ENCODE measurements at places on chromosomes 6 and 20.

GRCh38 chr20:48329676-48330664 lies 497.8 kb downstream of the PREX1 start:
- DNase-seq = no peak

- DNase-seq = no peak
Measured at GRCh38 chr6:10531942-10532341, 10.8 kb downstream of the GCNT2 start.

GRCh38 chr6:44021589-44022295 lies 105.5 kb downstream of the MRPL14 start:
- DNase-seq = no peak

GRCh38 chr20:53028337-53029007 lies 56.3 kb downstream of the TSHZ2 start:
- peak; percentile 24 for DNase-seq

GRCh38 chr6:155064303-155064702 lies 69.2 kb downstream of the TIAM2 start:
- no peak for DNase-seq

DNA sequence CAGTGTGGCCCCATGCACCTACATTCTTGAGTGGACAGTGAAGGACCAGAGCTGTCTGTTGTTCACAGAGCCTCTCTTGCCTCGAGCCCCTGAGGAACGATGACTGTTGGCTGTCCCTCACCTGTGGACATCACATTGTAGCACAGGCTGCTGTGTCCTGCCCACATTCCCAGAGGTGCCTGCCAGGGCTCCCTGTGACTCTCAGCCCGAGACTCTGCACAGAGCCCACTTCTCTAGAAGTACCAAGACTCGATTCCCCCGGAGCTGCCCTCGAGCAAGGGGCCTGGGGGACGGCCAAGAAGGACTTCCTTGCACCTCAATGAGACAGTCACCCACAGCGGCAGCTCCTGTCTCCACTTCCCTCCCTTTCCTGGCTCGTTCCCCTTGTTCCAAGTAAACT lies 28.6 kb upstream of the DLGAP4 start:
- no peak for DNase-seq

GRCh38 chr20:3239026-3239866 lies at the start of gene SLC4A11:
Gene SLC4A11, minus strand, starts transcription at chr20:3239190. Its CDS starts 53 bp downstream, at chr20:3239137.
- DNase-seq = peak; percentile 20

- DNase-seq = no peak
Measured at GRCh38 chr6:166173281-166173951, 5.8 kb upstream of the TBXT start.

DNA sequence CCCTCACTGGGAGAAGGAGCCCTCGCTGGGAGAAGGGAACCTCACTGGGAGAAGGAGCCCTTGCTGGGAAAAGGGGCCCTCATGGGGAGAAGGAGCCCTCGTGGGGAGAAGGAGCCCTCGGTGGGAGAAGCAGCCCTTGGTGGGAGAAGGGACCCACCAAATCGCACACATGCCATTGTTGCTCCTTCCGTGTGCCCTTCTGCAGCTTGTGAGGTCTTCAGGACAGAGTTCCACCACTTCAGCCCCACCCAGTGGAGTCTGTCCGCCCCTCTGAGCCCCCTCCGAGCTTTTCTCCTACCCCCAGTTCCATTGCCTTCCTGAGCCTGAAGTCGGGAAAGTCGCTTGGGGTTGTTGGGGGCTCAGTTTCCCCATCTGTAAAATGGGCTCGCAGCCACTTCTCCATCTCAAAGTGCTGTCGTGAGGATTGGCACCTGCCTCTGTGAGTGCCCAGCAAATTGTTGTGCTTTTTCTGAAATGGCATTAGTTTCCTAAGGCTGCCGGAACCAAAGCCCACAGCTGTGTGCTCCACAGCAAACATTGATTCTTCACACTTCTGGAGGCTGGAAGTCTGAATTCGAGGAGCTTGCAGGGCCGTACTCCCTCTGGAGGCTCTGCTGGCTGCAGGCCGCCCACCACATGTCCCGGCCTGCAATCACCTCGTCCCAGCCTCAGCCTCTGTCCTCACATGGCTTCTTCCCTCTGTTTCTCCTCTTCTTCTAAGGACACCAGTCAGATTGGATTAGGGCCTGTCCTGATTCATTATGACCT lies 124.7 kb upstream of the PMEPA1 start:
- DNase-seq = no peak

GRCh38 chr20:2093883-2094282 lies 7.7 kb upstream of the STK35 start:
- no peak for DNase-seq

DNA sequence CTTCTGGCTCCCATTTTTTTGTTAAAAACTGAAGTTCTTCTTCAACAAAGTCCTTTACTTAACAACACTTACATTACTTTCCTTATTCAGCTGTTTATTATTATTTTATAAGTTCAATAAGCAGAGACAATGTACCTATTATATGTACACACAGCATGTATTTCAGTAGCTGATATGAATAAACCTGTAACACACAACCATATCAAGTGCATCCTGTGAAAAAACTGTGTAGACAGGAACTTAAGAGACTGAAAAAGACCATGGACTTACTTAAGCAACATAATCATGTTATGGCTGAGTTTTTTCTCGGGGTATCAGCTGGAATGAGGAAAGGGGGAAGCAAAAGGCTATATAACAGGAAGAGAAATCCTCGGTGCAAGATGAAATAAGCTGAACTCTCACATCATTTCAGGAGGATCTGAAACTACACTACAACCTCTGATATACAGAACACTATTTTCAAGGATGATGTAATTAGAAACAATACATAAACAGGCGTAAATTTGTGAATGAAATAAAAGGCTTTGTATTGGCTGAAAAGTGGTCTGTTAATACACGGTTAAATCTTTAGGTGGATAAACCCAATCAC lies 70.9 kb downstream of the REV3L start:
- DNase-seq = no peak

DNA sequence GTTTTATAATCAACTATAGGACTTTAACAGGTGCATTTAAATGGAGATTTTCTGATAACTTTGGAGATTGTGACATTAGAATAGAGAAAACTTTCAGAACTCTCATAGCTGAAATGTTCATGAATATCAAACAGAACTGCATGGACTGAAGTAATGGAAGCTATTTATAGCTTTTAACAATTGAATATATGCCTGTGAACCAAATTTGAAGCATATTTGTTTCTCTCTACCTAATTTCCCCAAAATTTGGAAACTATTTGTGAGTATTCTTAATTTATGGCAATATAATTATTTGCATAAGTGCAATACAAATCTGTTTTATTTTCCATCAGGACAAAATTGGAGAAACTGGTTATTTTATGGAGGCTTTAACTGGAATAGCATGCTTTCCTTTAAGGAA lies 96.6 kb downstream of the PLG start:
- no peak for DNase-seq

DNA sequence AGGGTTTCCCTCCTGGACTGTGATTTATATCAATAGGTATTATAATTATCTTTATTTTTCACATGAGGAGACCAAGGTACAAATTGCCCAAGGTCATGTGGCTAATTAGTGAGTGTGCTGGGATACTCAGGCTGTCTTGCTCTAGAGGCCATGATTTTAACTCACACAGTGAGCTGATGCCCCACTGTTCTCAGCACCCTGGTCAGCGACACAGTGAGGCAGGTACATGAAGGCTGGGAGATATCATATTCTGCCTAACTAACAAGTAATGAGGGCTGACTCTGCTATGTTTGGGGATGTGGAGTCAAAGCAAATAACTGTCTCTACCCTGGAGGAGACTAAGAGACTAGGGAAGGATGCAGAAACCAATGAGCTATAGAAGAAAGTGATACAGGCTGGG lies 501.1 kb downstream of the PTPRT start:
- DNase-seq = no peak

All from stimulated activated CD4-positive, alpha-beta T cell treated with anti-CD3 and anti-CD28 coated beads, Interleukin-4, amount 100 ng/mL, for 48 hours (primary cell).